Activated T-cell treated with anti-CD3 and anti-CD28 coated beads, Interleukin-2, amount 50 U/mL, for 72 hours (primary cell): ENCODE measurements at places on chromosomes 1 and 21.

DNA sequence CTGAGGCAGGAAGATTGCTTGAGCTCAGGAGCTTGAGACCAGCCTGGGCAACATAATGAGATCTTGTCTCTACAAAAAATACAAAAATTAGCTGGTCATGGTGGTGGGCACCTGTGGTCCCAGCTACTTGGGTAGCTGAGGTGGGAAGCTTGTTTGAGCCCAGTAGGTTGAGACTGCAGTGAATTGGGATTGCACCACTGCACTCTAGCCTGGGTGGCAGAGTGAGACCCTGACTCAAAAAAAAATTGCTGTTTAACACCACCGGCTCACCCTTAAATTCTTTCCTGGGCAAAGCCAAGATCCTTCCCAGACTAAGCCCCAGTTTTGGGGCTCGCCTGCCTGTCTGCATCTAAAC lies 6.6 kb upstream of the NSUN4 start:
- DNase-seq, result no peak

DNA sequence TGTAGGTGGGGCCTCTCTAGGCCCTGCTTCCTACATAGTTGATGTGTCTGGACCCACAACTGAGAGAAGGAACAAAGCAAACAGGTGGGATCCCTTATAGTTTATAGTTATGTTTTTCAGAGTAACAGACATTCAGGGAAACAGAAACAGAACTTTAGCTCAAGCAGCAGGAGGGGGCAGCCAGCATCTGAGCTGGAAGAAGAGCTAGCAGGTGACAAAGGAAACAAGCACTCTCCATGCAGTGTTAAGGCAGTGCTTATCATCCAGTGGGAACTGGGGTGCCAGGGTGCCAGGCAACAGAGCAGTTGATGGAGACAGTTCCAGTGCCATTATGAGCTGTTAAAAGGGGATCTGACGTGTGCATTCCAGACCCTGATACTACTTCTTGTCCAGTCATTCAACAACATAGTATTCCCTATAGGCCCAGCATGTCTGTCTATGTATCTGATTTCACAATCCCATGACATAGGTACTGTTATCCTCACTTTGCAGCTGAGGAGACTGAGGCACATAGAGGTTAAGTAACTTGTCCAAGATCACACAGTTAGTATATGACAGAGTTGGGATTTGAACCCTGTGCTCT lies 13.5 kb downstream of the HIVEP3 start:
- no peak for DNase-seq

DNA sequence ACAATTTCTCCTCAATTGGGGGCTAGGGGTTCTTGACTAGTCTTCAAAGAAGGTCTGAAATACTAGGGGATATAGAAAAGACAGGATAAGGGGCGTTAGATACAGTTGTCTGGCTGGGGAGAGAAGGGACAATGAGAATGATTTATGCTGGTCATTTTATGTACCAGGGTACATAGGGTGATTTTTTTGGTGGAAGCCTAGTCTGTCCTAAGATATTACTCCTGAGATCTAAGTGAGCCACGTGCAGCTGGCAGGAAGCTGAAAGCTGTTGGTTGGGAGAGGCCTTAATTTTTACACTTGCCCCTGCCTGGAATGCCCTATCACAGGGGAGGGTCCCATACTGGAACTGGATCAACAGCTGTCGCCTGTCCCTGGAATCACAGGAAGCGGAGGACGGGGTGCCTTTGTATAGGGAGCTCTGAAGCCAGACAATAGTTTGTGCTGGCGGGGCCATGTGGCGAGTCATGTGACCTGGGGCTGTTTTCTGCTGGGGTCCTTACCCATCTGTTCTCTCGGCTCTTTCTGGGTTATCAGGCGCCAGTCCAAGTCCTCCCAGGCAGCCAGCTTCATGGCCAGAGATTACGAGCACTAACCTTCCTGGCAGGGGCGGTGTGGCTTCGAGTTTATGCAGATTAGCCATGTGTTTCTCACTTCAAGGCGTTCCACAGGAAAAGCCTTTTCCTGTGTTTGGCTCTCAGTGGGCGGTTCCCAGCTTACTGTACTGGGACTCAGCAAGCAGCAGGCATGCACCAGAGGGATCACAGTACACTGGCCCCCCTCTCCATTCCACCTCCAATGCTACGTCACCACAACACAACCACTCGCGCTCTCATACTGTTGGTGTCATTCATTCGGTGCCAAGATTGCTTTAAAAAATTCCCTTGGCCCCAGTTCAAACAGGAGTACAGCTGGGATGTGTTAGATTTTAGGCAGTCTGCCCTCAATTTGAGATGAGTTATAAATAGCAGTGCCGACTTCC lies 27.5 kb downstream of the ARID1A start:
- peak; percentile 15 for DNase-seq

GRCh38 chr1:231800108-231800507 lies 173.5 kb downstream of the DISC1 start:
- DNase-seq, result no peak

DNA sequence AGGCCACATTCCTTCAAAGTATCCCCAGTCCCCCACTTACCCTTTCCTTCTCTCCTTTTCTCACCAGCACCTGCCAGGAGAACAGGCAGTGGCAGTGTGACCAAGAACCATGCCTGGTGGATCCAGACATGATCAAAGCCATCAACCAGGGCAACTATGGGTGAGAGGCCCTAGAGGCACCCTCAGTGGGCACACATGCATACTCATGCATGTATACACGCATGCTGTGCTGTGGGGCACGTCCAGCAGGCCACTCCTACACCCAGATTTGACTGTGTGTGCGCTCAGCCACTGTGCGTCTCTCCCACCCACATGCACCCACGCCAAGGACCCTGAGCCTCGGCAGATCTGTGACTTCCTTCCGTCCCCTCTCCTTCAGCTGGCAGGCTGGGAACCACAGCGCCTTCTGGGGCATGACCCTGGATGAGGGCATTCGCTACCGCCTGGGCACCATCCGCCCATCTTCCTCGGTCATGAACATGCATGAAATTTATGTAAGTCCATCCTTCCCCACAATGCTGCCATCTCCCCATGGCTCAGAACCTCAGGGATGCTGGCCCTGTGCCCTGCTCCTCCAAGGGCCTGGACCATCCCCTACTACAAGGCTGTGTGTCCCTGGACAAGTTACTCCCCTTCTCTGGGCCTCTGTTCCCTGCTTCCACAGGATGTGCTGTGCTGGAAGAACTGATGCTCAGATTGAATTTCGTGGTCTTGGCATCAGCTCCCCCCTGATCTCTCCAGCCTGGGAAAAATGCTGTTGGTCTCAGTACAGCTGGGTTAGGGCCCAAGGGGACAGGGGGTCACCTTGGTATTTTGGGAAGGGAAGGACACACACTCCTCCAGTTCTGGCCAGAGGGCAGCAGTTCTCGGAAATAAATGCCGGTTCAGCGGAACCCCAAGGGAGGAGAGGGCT lies 7.0 kb downstream of the TINAGL1 start:
- no peak for DNase-seq
